Common myeloid progenitor, CD34-positive (primary cell): ENCODE measurements at places on chromosomes 2 and 18.

GRCh38 chr2:145108361-145108778 lies 588.5 kb upstream of the ZEB2 start:
- no peak for DNase-seq

DNA sequence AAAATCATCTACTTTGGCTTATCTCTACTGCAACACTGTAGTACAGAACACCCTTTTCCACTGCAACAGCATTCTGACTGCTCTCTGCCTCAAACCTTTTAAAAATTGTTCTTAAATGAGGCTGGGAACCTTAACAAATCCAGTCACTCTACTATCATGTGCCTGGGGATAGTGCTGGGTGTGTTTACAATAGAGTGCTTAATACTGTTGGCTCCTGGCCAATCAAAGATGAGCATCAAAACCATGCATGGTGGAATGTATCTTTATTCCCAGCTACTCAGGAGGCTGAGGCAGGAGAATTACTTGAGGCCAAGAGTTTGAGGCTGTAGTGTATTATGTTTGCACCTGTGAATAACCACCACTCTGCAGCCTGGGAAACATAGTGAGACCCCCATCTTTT lies 7.4 kb downstream of the ANKAR start:
- DNase-seq = no peak

GRCh38 chr18:75812761-75813160 lies 385.3 kb upstream of the SMIM21 start:
- DNase-seq = no peak

DNA sequence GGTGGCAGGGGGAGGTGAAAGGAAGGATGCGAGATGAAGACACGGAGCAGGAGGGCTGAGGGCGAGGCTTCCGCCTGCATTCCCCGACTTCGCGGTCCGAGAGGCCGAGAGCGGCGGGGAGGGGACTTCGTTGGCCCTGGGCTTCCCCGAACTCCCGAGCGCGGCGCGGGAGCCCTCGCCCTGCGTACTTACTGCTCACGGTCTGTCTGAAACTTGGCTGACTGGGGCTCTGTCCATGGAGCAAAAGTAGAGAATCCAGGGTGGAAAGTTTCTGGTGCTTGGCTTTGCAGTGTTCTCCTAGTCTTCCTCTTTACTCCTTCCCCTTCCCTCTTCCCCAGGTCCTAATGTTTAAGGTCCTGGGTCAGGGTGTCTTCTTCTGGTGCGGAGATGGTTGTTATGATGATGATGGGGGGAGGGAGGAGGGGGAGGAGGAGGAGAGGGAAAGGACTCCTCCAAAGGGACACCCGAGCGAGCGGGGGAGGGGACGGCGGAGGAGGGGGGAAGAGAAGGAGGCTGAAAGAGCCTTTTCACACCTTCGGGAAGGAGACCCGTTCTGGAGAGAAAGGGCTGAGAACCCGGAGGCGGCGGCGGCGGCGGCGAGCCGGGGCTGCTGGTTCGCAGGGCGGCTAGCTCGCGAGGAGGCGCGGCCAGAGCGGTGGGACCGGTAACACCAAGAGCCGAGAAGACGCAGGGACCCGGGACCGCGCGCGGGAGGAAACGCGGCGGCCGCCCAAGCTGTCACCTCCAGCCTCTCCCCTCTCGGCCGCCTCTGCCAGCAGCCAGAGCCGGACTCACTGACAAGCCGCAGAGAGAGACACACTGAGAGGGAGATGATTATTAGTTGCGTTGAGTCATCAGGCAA lies at the start of gene SATB2:
Gene SATB2 (minus strand): TSS at position 793 of the 862 bp plus-strand sequence. CDS start 1,902 bp downstream, outside the sequence.
- no peak for DNase-seq

- DNase-seq = no peak
These were observed 117.0 kb downstream of the DOCK10 start for GRCh38 chr2:224925061-224925809.

DNA sequence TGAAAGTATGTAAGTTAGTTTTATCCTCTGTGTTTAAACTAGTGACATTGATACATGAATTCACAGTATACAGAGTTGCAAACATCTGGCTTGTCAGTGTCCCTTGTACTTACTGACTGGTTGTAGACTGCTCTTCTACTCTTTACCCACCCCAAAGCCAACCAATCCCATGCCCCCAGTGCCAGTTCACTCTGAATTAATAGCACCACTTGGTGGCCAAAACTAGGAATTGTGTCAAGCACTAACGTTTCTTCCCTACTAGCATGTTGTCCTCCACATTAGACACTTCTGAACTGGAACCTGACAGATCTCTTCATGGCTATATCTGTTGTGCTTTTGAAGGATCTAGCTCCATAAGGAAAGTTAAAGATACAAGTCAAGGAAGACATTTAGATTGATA lies 27.2 kb upstream of the OTX1 start:
- peak; percentile 33 for DNase-seq

- DNase-seq = no peak
These were observed 187.3 kb downstream of the SNTG2 start for GRCh38 chr2:1137913-1138391.

DNA sequence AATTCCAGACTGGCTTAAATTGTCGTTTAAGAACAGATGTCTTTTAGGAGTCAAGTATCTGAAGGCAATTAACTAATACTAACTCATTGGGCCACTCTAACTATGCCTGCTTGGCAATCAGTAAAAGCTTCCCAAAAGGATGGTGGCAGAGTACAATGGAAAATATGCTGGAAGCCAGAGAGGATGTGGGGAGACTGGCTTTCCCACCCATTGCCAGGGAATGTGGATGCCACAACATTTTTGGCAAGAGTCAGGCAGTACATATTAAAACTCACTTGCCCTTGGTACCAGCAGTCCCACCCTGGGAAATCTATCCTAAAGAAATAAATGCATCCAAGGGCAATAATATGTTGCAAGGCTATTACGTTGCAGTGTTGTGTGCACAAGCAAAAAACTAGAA lies 74.0 kb upstream of the FZD7 start:
- DNase-seq = no peak

GRCh38 chr2:172739661-172740266 lies 4.1 kb downstream of the RAPGEF4 start:
- no peak for DNase-seq

- no peak for DNase-seq
These were observed 594.5 kb upstream of the CHAC2 start for GRCh38 chr2:53173091-53173490.

DNA sequence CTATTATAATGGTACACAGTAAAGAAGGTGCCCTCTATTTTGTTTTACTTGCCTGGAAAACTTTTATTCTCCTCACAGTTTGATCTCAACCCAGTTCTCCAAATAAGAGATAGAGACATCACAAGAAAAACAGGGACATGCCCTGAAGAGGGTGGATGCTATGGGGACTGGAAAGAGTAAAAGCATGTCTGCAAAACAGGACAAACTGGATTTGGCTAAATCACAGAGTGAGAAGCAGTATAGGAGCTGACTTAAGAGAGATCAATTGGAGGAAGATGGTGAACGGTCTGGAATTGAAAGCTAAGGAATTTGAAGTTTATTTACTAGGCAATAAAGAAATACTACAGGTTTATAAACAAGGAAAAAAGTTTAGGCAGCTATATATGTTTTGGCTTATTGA lies 33.0 kb downstream of the SP140L start:
- DNase-seq = no peak

DNA sequence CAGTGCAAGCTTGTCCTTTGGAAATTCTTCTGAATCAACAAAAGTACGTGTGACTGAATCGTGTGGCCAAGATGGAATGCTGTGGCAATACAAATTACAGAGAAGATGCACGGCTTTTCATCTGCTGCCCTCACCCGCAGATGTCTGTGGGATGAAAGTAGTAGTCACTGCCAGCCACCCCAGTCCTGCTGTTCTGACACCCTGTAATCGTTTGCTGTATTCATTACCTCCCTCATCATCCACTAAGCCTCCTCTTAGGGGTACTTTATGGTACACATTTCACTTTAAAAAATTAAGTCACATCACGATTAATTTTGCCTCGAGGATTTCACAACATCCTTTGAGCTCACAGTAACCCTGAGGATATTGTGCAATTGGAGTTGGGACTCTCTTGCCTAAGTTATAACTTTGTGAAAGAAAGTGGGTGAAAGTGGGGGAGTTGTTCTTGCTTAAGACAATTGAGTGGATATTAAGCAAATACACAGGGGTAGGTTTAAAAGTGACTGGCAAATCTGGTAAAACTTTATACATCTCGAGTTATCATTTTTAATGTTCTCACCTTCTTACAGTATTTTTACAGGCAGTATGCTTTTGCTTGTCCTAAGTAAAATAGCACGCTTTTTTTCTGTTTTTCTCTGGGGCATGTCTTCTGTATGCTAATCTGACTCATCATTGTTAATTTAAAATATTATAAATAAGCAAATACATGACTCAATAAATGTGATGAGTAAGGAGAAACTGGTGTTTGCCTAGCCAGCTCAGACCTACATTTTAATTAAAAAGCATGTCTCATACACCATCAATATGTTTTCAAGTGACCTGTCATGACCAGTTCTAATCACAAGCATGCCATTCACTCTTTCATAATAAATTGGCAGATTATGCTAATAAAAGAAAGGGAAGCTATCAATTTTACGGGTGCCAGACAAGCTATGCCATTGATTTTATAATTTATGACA lies 680.9 kb downstream of the IRS1 start:
- peak; percentile 56 for DNase-seq

DNA sequence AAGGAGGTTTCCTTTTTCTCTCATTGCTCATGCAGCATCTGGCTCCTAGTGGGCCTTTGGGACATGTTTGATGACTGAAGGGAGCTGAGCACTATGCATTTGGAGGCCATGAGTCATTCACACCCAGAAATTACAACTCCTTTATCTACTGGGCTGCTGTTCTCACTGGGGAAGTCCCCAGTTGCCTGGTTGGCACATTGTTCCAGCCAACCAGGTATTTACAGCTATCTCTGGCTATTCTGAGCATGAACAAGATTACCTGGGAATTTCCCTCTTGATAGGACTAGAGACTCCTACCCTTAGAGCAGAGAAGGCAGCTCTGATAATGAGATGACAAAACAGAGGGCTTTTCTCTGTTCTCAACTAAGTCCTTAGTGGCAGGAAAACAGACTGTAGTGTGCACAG lies 206.5 kb downstream of the SETBP1 start:
- DNase-seq = peak; percentile 14

- DNase-seq = no peak
These were observed 112.2 kb downstream of the GPD2 start for GRCh38 chr2:156548413-156548812.

DNA sequence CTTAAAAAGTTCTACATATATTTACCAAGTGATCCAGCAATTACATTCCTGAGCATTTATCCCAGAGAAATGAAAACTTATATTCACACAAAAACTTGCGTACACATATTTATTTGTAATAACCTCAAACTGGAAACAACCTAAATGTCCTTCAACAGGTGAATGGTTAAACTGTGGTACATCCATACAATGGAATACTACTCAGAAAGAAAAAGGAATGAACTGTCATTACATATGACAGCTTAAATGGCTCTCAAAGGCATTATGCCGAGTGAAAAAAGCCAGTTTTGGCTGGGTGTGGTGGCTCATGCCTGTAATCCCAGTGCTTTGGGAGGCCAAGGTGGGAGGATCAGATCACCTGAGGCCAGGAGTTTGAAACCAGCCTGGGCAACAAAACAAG lies 79.1 kb upstream of the DYNC1I2 start:
- DNase-seq = no peak

GRCh38 chr18:38807915-38808314 lies 1242.3 kb upstream of the CELF4 start:
- DNase-seq = no peak

GRCh38 chr2:74763962-74764428 lies 69.9 kb upstream of the HK2 start:
- no peak for DNase-seq
